ENCODE measurements at places on chromosomes 5 and 9.
A peak's percentile ranks its signal among the peaks of the same experiment; 100 is the strongest.

GRCh38 chr5:61486476-61486875, 154.4 kb downstream of the ZSWIM6 start:
- no peak for DNase-seq

DNA sequence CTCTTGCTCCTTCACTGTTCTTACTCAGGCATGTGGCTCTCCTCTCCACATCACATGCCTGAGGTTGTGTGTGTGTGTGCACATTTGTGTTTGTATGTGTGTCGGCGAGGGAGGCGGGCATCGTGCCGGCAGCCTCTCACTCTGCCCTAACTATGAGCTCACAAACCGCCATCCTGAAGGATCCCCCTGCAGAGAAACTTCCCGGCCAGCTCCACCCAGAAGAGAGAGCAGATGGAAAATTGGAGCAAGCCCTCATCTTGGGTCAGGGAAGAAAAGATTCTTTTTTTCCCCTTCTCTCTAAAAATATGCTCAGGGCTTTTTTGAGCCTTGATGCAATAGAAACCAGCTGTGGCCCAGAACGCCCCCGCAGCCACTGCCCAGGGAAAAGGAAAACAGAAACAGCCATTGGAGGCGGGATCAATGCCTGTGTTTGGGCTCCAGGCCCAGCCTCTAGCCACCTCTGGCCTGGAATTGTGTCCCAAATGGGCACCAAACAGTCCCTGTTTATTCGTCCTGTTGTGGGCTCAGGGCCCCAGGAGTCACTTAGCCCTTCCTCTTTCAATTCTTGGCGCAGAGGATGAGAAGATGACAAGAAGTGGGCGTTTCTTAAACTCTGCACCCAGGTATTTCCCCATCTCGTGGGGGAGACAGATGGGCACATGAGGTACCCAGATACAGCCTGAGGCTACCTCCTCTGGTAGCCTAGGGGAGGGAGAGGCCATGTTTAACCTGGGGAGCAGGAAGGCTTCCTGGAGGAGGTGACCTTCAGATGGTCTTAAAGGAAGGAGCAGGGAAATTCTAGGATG, 151.5 kb downstream of the RGS3 start:
- no peak for DNase-seq

GRCh38 chr5:31855134-31856040, 216.5 kb downstream of the PDZD2 start:
- DNase-seq: no peak

- no peak for DNase-seq
These were observed 194.4 kb upstream of the TBC1D2 start for GRCh38 chr9:98449871-98450270.

DNA sequence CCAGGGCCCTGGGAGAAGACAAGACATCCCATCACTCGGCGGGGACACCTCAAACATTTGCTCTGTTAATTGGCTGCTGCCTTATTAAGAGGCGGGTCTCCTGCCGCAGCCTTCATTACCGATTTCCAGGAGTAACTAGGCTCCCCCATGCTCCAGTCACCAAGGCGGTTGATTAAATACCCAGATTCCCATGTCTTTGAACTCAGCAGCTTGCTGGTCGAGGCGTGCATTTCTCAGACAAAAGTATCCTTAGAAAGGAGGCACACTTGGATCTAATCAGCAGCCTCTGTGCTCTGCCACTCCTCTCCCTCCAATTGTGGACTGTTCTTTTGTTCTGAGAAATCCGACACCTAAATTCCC, 228.8 kb downstream of the FSTL4 start:
- no peak for DNase-seq

DNA sequence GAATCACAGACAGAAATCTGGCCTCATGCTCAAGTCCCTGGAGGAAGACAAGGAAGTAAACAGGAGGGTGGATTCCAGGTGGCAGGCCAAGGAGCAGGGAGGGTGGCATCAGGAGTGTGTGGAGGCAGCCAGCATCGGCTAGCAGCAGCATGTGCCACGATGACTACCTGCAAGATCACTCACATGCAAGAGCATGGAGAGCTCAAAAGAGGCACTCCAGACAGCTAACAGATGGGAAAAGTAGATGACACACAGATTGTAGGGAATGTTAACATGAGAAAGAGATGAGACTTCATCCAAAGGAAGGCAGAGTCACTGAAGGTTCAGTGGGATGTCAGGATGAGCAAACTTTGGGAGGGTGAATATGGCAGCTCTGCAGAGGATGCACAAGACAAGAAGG, 104.3 kb downstream of the SEMA5A start:
- DNase-seq: no peak

DNA sequence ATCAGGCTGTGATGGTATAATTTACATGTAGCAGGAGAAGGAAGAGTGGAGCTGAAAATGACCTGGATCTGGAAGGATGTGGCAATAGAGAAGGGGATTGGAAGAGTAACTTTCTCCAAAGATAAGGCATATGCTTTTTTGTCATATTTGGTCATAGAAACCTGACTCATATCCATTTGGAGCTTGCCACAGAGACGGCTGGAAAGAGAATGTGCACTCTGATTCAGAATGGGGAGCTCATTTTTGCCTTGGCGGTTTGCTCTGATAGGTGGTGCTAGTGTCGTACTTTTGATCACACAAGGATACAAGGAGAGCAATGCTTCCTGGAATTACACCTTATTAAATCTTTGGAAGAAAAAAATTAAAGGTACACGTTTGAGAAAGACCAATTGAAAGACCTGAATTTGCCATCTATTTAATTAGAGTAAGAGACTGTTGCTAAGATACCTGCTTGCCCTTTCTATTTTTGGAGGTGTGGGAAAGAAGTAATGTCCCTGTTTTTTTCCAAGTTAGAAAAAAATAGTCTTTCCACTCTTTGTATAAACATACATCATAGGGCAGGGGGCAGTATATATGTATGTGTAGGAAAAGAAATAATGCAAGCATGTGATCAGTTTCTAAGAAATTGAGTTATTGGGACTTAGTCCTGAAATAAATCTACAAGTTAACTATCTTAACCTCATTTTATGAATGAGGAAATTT, 5.4 kb downstream of the LSM11 start:
- DNase-seq: no peak

DNA sequence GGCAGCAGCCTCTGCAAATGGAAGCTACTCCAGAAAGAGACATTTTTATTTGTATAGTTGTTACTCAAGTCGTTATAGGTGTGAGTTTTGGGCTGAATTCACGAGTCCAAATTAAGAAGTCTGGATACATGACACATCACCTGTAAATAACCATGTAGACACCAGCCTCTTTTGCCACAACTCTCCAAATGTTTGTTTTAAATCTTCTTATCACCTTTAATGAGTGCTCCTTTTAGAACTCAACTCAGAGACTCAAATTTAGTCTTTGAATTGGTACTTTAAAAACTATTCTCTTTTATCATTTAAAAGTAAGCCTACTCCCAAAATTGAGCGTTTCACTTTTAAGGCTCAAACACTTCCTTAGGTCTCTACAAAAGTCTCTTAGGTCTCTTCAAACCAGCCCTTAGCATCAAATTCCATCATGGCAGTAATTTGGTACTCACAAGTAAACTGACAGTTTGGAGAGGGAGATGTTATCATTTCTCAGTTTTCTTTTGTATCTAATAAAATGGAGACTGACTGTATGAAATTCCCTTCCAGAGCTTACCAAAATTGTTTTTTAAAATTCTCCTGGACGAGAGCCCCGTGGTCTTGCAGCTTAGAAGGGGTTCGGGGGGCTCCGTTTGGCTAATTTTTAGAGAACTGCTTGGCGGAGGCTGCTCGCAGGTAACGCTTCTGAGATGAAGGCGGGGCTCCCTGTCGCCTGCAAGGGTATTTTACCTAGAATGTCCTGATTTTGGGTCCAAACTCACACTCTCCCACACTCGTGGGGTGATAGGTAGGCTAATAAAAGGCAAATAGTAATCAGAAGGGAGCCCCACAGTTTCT, 194.6 kb downstream of the MEF2C start:
- DNase-seq: no peak

- DNase-seq: no peak
These were observed 191.2 kb downstream of the ACTL7B start for GRCh38 chr9:108664309-108665255.

- no peak for DNase-seq
These were observed 27.2 kb downstream of the HSPA4 start for GRCh38 chr5:133079048-133079447.

DNA sequence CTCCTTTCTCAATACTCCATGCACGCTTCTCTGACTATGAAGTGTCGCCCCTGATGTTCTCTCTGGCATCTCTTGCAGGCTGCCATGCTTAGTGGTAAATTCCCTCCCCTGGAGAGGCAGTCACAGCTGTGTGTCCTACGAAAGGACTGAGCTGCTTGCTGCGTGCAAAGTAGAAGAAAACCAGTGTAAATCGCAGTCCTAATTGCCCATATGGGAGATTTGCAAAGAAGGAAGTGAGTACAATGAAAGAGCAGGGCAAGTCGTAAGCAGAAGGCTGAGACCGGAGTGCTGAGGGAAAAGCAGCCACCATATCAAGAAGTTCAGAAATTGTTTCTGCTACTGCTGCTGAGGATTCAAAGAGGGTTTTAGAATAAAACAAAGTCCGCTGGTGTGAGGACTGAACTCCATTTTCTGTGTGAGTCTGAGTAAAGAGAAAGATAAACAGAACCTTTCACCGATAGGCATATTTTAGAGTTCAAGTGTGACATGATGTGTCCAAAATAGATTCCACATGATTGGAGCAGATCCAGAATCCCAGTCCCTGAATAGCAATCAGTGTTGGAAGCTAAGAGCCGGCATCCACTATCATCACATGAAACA, 507.8 kb upstream of the MPDZ start:
- DNase-seq: no peak

DNA sequence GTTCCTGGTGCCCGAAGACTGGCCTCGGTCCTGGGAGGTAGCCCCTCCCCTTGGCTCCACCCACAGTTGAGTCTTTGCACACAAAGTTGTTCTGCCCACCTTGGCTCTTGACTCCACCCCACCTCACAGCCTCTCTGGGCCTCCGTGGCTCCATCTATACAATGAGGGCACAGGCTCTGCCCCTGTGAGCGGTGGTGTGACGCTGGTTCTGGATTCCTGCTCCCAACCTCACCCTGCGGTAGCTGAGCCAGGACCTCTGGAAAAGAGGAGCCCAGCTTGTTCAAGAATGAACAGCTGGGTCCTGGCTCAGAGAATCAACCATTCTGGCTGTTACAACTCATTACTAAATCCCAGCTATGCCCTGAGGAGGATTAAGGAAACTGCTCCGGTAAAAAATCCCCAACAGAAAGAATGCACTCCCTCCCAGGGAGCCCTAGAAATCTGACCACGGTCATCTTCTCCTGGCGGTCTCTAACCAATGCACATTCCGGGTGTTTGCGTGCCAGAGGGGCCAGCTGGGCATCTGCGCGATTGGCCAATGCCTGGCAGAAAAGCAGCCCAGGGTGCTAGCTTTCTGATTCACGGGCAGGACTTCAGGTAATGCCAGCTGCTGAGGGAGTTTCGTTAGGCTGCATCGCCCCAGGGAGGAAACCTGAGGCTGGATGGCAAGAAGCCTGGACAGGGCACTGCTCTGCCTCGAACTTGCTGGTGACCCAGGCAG, 9.9 kb upstream of the GRHPR start:
- no peak for DNase-seq

DNA sequence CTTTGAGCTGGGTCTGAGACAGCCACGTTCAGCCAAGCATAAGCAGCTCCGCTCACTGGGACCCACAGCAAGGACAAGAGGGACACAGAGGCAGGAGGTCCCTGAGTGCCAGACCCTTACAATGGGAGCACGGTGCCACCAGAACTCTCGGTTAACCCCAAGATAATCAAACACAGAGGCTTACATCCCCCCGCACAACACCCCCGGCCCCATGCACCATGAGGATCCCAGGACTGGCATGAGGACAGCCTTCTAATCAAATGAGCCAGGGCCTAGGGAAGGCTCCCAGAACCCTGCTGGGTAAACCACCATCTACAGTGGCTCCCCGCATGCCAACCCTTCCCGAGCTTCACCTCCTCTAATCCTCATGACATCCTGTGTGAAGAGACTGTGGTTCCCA, 7.4 kb downstream of the GFPT2 start:
- DNase-seq: no peak

GRCh38 chr5:172505845-172506244, 51.5 kb upstream of the SH3PXD2B start:
- DNase-seq: no peak

DNA sequence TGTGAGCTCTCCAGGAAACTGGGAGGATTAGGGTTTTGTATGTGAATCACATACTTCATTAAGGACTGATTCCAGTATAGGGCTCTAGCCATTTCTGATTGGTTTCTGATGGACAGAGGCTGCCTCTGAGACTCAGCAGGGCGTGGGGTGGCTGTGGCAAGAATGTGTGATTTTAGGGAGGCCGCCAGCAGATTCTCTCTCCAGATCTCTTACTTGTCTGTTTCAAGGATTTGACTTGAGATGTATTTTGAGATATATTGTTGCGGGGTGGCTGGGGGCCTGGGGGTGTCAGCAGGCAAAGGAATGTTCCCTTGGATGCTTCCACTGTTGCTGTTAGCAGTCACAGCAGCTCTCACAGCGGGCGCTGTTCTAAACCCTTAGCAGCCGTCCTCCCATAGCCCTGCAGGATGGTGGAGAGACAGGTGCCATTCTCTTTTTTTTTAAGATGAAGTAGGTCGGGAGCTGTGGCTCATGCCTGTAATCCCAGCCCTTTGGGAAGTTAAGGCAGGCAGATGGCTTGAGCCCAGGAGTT, 8.0 kb upstream of the HNRNPAB start:
- DNase-seq: no peak

DNA sequence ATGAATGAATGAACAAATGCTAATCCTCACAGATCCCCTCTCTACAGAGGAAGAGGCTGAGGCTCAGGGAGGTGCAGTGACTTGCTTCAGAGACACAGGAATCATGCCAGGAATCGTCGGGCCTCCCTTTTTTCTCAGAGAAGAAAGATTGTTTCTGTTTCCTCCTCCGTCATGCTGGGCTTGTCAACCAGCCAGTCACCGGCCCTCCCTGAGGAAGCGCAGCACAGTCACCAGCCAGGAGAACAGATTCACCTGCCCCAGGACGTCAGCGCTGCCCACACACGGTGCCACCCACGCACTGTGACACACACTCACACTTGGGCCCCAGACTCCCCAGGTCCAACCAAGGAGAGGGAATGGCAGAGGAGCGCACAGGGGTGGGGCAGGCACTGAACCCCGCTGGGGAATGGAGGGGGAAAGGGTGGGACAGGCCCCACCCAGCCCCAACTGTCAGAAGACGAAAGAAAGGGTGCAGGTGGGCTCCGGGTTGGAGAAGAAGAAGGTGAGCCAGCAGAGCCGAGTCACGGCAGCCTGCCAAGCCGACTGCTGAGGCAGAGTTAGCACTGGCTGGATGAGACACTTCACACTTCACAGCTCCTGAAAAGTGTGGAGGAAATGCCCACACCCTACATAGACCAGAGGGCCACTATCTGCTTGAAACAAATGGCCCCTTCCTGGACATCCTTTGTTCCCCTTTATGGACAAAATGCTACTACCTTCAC, 13.8 kb upstream of the ERGIC1 start:
- peak; percentile 99 for DNase-seq

DNA sequence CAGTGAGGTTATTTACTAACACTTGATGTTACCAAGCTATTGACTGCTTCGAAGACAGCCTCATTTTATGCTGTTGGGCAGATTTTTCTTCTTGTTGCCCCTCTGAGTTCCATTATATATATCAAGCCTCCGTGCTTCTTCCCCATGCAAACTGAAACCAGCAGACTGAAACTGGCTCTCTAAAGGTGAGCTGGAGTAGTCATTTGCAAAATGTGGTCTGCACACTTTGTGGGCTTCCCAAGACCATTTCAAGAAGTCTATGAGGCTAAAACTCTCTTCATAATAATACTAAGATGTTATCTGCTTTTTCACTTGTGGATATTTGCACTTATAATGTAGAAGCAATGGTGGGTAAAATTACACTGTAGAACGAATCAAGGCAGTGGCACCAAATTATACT, 13.9 kb downstream of the SLC36A1 start:
- no peak for DNase-seq
